ENCODE measurements at places on chromosomes 6 and 20. TPM values are rescaled to one million over a fixed set of nuclear protein-coding genes. Genes with fewer than 3 reads are reported as not detected.

GTSF1L gene
- not detected for total RNA-seq

GRCh38 chr6:122628714-122629113, 18.5 kb downstream of the PKIB start:
- DNase-seq, result no peak

RAB32 gene
- 73.5 TPM for total RNA-seq

SYTL3 gene
- total RNA-seq, result 6.6 TPM

GRCh38 chr6:154010371-154010770, 28.7 kb upstream of the OPRM1 start:
- DNase-seq, result no peak

- DNase-seq, result no peak
Observed at GRCh38 chr6:162245830-162246420, 481.6 kb downstream of the PRKN start.

GRCh38 chr6:97293198-97293696, 10.2 kb upstream of the MMS22L start:
- DNase-seq, result no peak

DNA sequence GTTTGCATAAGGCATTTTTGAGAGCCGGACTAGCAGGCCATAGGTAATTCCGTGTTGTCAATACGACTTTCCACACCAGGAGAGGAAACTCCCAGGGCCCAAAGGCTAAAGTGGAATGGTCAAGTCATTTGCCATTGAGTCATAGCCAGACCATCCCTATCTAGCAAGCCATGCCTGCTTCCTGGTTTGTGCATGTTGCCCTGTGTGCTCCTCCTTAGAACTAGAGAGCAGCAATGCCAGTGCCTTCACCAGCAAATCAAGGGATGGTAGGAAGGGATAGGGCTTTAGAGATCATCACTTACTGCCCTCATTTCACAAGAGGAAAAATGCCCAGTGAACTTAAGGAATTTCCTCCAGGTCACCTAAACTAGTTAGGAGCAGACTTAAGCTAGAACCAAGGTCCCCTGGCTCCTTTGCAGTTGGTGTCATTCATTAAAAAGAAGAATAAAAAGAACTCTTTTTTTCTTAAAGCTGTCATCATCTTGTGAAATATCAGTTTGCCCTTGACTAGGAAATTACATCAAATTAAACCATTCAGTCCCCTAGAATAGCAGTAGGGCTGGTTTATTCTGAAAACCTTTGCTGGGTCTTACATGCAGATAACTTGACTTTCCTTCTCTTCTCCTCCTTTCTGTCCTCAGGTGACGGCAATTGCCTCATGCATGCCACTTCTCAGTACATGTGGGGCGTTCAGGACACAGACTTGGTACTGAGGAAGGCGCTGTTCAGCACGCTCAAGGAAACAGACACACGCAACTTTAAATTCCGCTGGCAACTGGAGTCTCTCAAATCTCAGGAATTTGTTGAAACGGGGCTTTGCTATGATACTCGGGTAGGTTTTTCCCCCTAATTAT, 7.4 kb downstream of the TNFAIP3 start:
- DNase-seq, result no peak

GRCh38 chr20:56690531-56691175, 61.5 kb downstream of the TFAP2C start:
- DNase-seq, result no peak

PRND gene
- 0.29 TPM for total RNA-seq

- DNase-seq, result no peak
Observed at GRCh38 chr20:2932498-2932897, 59.2 kb downstream of the PTPRA start.

CGA gene
- 0.96 TPM for total RNA-seq

DNA sequence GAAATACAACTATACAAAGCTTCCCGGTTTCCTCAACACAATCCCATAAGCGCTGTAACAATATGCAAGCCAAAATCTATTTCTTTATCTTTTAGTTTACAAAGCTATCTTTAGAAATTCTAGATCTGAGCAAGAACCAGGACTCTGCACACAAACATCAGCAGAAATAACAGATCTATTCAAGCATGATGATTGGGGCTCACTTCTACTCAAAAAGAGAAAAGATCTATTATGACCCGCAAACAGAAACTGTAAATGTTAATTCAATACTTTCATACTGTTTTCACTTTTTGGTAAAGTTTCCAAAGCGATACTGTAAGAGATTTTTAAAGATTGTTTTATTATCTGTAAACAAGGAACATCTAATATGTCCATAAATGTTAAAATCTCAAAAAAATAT, 86.6 kb downstream of the SESN1 start:
- no peak for DNase-seq

BMP5 gene
- not detected for total RNA-seq

Measured in HFFc6 (cell line).